ENCODE measurements at places on chromosomes 12 and 14.

- DNase-seq, result no peak
These were observed 137.2 kb upstream of the E2F7 start for GRCh38 chr12:77202457-77203060.

DNA sequence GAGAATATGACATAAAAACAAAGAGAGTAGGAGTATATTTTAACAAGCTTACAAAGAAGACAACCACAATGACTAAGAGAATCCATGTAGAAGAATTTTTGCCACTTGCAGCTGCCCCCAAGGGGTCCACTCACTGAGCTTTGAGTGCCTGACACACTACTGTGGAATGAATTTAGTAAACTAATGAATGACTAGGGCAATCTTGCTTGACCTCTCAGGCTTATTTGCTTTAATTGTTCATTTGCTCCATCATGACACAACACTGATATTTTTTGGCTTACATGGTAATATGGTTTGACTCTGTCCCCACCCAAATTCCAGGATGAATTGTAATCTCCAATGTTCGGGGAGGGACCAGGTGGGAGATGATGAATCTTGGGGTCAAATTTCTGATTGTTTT, 249.1 kb upstream of the FAR2 start:
- DNase-seq, result peak; percentile 87

DNA sequence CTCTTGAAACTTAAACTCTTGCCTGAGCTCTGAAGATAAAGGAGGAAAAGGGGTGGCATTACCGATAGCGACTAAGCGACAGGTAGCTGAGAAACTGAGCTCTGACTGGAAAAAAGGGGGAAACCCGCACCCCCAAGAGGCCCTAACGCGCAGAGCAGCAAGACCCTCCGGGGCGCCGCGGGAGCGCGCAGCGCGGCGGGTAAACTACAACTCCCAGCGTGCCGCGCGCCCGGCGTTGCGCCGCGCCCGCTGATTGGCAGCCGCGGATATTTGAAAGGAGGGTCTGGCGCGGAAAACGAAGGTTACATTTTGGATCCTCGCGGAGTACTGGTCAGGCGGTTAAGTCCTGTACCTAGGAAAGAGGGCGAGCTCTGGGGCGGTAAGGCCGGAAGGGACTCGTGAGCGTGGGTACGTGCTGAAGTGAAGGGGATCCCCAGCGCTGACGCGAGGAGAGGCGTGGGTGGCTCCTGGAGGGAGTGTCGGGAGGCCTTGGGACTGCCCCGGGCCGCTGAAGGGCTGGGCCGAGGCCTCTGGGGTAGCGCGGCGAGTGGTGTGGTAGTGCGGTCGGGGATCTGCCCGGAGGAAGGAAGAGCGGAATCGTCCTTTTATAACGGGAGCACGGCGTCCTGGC, at the start of gene ESPL1:
Gene ESPL1 (plus strand): TSS at position 301 of the 631 bp plus-strand sequence. CDS start 468 bp downstream, outside the sequence.
- no peak for DNase-seq

DNA sequence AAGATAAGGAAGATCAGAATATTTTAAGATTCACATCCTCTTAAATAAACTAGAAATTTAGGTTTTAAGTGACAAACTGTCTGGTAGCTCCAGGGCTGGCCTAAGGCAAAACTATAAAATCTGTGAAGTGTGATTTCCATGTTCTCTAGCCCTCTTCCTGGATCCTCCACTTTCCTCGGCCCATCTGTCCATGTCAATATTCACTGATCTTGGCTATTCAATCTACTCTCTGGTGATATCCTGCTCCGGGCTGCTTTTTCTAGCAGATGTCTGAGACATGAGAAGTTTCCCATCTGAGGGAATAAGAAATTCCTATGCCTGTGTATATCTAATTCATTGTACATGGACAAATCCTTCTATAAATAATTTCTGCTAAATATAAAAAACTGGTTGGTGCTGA, 500.4 kb downstream of the GALC start:
- DNase-seq, result no peak

DNA sequence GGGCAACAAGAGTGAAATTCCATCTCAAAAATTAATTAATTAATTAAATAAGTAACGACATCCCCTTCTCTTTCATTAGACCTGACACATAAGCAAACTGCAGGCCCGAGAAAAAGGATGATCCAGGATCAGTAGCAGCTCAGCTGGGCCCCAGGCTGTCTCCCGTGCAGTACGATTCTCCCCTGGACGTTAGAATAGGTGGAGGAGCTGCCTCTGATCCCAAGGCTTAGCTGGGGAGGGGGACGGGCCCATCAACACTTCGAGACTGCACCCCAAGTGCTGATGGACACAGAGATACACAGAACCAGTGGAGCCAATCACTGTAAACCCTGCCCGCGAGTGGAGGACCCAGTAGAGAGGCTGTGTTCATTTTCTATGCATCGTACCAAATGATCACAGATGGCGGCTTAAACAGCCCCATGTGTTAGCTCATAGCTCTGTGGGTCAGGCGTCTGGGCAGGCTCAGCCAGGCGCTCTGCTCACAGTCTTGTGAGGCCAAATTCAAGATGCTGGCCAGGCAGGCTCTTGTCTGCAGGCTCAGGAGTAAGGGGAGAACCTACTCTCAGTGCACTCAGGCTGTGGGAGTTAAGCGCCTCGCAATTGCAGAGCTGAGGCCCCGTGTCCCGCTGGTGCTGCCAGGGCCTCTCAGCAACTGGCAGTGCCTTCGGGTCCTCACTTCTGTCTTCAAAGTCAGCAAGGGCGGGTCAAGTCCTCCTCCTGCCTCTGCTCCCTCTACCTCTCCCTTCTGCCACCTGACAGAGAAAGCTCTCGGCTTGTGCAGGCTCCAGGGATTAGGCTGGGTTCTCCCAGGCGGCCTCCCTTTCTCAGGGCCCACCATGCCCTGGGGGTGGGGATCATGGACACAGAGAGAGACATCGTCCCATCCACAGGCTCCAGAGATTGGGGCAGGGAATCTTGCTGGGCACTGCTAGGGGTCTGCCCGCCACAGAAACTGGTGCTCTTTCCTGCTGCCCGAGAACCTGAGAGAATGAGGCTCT, 26.4 kb downstream of the RIMBP2 start:
- DNase-seq, result no peak

- DNase-seq, result no peak
These were observed 16.5 kb downstream of the JAG2 start for GRCh38 chr14:105151838-105152793.

DNA sequence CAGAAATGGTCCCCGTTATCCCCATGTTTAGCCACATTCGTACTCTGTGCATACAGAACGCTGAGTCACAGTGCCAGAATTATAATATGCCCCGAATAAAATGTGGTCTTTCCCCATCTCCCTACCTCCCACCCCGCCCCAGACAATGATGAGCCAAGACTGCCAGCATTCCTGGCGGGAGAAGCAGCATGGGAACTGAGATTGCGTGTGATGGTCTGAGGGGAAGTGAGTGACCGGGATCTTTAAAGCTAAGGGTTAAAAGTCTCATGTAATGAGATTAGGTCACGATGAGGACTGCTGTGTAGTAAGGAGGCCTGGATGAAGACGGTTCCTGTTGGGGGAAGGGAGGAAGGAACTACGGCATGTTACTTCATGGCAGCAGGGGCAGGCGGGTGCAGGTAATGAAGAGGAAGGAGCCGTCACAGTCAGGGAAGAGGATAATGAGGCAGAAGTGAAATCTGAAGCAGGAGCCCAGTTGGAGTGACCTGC, 243.3 kb upstream of the FKBP4 start:
- DNase-seq, result no peak

DNA sequence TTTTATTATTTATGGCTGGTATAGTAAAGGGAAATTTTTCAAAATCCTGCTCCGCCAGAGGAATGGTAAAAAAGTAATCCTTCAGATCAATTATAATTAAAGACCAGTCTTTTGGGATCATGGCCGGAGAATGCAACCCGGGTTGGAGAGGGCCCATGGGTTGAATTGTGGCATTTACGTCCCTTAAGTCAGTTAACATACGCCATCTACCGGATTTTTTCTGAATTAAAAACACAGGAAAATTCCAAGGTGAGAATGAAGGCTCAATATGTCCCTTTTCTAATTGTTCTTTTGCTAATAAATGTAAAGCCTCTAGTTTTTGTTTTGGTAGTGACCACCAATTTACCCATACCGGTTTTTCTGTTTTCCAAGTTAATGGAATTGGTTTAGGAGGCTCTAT, 602.8 kb downstream of the ALG10 start:
- no peak for DNase-seq

DNA sequence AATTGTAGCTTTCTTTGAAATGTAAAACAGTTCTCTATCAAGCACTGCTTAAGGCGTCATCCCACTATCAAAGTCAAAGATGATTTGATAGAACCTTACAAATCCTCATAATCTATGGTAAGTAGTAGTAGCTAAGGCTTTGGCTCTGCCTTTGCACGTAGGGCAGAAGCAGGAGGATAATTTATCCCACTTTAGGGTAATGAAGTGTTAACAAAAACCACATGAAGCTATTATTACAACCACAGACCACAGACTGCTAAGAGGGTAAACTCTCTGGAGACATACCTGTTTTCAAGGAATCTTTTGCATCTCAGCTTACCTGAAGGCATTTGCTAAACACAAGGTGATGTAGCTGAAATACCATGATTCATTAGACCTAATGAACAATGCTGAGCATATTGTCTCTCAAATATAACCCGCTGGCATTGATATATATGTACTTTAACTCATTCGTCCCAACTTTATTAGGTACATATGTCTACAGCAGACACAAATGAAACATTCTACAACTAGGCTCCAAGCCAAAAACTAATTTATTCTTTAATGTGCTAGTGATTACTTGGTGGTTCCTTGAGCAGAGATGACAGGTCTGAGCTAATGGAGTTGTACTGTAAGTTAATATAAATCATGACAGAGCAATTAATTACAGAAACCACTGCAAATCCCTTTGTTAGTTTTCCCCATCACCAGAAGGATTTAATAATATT, 368.8 kb downstream of the ETNK1 start:
- no peak for DNase-seq

DNA sequence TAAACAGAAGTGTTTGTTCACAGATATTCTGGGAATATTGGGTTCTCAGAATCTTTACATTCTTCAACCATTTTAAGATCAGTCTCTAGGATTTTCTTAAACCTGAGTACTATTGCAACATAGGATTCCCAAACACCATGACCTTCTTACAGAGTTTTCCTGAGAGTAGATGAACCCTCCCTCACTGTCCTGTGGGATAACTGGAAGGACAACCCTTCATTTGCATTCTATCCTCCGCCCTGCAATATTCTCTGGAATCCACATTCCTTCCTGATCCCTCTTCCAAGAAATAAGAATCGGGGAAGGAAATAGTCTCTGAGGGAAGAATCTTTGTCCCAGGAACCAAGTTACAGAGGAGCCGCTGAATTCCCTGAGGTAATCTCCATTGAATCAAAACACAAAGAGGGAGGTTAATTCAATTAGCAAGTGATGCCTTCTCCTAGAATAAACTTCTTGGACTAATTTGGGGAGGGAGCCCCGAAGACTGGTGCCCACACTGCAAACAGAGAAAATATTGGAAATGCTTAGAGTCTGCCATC, 99.8 kb upstream of the MBIP start:
- DNase-seq, result no peak

DNA sequence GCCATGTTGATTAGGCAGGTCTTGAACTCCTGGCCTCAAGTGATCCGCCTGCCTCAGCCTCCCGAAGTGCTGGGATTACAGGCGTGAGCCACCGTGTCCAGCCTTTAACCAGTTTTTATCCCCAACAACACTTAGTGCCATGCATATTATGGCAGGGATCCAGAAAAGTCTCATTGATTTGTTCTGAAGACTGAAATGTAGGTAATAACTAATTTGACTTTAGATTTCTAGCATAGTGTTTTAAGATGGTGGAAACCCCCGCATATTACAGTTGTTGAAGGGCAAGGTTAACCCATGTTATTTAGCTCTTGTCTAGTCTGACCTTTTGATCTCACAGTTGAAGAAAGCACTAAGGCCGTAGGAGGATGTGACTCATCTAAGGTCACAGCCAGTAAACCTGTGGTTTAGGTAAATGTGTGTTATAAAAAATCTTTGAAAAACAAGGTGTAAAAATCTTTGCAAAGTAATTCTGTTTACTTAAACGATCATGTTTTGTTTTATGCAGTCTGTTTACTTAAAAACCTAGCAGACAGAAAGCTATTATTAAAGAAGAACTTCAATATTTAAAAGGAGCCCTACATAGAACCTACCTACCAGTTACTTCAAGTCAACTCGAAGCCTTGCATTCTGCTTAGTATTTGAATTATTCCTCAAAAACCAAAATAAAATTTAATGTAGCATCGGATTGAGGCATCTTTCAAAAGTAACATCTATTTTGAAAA, 24.8 kb downstream of the BICDL1 start:
- no peak for DNase-seq

DNA sequence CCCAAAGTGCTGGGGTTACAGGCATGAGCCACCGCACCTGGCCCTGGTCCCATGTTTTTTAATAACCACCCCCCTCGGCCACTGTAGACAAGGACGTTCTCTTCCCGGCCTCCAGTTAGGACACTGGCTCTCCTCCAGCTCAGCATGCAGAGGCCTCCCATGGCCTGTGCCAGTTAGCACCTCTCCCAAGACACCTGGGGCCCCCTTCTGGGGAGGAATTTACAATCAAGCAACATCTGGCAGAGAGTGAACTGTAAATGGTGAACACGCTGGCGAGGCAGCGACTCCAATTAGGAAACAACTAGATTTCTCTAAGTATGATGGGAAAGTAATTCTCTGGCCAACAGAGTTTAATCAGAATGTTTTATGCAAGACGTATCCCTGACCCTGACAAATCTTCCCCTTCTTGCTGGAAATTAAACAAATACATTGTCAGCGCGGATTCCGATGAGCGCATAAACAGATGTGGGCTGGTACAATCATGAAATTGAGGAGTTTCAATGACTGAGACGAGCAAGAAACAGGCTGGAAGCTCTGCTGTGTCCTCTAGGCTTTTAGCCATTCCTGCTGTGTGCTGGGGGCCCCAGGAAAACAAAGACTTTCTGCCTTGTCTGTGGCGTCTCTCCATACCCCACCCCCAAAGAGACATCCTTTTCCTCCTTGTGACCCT, 61.7 kb upstream of the DLK1 start:
- DNase-seq, result peak; percentile 75

- DNase-seq, result peak; percentile 60
These were observed 20.0 kb downstream of the BORCS5 start for GRCh38 chr12:12376646-12377448.

GRCh38 chr14:99673305-99674063, 10.6 kb upstream of the CYP46A1 start:
- DNase-seq, result no peak

- DNase-seq, result no peak
These were observed 2.1 kb downstream of the PLD4 start for GRCh38 chr14:104926619-104927431.

- DNase-seq, result no peak
These were observed 195.6 kb downstream of the TTC7B start for GRCh38 chr14:90620568-90621077.

DNA sequence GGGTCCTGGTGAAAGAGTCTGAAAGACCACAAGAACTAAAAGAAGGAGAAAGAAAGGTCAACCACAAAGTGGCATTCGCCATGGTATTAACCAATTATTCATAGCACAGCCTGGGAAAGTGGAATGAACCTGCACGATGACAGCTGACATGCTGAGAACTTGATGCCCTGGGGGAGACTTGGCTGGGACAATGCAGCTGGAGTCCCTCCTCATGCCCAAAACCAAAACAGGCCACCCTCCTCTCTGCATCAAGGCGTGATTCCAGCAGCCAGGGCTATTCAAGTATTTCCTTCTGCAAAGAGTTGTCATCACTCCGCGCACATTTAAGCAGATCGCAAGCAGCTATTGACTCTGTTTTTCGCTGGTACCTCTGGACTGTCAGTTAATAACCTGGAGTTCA, 167.1 kb upstream of the NOS1 start:
- DNase-seq, result no peak

All from AG09319 (cell line).